ENCODE measurements at places on chromosomes 11 and 22.

- no peak for DNase-seq
These were observed 3.7 kb downstream of the LRRC32 start for GRCh38 chr11:76666830-76667229.

DNA sequence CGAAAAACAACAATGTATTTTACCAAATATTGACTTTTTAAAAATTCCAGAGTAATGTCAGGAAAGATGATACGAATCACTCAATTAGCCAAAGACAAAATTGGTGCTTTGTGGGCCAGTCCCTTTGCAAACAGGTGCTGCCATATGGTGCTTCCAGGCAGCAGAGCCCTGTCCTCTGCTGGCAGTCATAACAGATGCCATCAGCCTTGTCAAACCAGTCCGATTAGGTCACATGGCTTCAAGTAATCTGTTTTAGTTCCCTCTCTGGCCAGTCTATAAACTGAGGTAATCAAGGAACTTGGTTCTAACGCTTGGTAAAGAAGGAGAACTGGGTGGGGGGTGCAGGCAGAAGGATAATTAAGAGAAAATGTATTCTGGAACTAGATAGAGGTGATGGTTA, 49.1 kb upstream of the CAPRIN1 start:
- no peak for DNase-seq

GRCh38 chr11:19766206-19766605, 53.6 kb downstream of the NAV2 start:
- peak; percentile 15 for DNase-seq

- DNase-seq: no peak
These were observed 18.9 kb upstream of the DDX10 start for GRCh38 chr11:108645970-108646369.

DNA sequence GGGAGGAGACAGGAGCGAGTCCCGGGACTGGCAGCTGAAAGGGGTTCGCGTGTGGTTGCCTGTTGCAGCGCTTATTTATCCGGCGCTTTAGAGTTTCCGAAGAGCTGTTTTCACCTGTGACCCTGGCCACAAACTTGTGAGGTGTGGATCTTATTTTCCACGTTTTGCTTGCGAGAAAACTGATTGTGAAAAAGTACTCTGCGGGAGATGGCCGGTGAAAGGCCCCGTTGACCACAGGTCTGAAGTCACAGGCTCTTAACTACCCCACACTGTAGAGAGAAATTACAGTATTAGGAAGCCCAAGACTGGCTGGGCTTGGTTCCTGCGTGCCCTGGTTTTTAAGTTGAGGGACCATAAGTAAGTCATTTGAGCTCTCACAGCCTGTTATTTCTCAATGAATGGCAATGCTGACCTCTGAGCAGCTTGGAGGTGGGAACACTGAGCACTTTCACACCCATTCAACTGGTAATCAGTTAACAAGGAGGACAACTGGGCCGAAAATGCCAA, 379 bp upstream of the RAB38 start:
- peak; percentile 28 for DNase-seq

GRCh38 chr11:122248939-122249338, 132.9 kb upstream of the BLID start:
- no peak for DNase-seq

GRCh38 chr11:17747131-17747955, 12.8 kb downstream of the KCNC1 start:
- no peak for DNase-seq

- no peak for DNase-seq
These were observed 1.1 kb downstream of the CHRM1 start for GRCh38 chr11:62919898-62920640.

DNA sequence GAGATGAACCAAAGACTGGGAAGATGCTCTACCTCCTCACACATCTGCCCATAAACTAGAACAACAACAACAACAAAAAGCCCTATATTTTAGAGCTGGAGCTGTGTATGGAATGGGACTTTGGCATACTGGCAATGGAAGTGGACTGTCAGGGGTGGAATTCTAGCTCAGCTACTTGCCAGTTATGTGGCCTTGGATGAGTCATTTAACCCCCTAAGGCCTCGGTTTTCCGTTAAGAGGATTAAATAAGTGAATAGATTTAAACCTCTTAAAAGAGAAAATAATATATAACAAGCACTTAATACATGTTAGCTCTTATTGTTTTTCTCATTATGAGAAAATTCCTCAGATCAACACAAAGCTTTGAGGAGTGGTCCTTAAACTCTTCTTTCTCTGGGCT, 195.0 kb downstream of the KIF18A start:
- DNase-seq: no peak

- no peak for DNase-seq
These were observed 16.0 kb downstream of the MRE11 start for GRCh38 chr11:94477624-94478023.

GRCh38 chr11:58227956-58228615, 632 bp downstream of the OR10Q1 start:
- no peak for DNase-seq

DNA sequence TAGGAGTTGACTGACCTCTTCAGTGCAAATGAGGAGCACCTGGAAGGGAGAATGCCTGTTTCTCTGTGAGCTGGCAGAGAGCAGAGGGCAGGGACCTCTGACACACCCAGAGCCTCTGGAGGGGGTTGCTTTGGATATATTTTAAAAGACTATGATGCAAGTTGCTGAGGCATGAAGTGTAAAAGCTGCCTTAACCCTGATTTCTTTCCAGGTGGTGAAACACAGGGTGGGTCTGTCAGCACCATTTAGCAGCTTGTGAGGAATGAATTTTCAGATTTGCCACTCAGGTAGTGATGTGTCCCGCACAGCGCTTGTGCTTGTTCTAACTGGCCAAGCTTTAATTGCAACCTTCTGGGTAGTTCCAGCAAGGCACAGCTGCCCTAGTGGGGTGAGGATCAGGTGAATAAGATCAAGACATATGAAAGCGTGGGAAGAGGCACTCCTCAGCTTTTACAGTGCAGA, 90.2 kb downstream of the SWAP70 start:
- DNase-seq: peak; percentile 39

DNA sequence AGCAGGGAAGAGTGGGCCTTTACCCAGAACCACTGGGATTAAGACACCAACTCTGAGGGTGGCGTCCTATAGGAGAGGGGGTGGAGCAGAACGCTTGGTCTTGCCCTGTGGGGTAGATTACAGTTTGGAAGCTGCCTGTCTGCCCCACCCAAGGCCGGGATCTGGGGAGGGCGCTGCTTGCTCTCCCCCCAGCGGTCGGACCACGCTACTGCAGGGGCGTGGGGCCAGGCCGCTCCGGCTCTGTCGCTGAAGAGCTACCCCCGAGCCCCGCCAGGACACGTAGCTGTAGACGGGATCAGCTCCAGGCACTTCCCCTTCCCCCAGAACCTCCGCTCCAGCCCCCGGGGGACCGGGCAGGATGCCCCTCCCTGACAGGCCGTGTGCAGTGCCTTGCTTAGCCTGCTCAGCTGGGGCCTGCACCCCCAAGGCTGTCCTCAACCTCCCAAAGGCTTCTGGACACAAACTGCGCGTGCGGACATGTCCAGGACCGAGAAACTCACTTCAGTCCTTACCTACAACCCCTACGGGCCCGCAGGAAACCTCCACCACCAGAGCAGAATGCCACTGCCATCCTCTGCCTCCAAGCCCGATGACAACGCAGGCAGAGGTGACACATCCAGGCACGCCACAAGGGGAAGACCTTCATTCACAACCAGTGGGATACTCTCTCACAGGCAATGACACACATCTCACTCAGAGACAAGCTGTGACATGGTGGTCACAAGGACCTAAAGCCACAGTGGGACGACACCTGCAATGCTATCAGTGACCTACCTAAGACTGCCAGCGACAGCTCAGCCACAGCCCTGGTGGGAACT, 3.6 kb downstream of the AHNAK start:
- peak; percentile 92 for DNase-seq

DNA sequence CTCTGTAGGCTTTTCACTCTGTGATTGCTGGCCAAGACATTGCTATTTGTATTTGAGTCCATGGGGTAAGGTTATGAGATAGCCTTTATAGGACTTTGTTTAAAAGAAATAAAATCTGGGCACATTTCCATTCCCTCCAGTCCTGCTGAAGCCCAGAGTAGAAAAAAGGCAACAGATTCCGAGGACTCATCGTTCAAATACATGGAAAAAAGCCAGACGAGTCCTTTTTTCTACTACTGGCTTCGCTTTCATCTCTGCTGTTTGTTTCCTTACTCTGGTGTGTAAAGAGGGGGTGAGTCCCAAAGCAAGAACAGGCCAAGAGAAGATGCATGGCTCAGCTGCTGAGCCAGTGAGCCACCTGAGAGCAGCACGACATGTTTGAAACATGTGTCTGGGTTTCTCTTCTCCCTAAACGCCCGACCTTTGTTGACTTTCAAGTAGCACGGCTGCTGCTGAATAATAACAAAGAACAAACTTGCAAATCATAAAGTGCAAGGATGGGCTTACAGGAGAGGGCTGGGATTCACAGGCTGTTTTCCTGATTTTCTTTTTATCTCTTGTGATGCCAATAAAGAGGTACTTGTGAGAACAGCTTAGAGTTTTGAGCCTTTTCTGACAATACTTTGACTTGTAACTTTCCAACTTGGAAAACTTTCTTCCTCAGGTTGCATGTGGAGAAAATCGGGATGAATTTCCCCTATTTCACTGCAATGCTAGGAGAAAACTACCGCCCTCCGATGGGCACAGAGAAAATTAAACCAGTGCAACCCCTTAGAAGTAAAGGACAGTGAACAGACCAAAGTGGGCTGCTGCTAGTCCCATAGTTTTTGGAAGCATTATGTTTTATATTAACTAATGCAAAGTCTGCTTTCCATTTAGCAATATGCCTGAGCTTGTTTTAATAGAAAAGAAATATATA, 195.2 kb upstream of the RAG2 start:
- DNase-seq: no peak

GRCh38 chr11:2760196-2760871, 60.5 kb upstream of the KCNQ1OT1 start:
- no peak for DNase-seq

- no peak for DNase-seq
These were observed 5.4 kb downstream of the KREMEN1 start for GRCh38 chr22:29078036-29078868.

DNA sequence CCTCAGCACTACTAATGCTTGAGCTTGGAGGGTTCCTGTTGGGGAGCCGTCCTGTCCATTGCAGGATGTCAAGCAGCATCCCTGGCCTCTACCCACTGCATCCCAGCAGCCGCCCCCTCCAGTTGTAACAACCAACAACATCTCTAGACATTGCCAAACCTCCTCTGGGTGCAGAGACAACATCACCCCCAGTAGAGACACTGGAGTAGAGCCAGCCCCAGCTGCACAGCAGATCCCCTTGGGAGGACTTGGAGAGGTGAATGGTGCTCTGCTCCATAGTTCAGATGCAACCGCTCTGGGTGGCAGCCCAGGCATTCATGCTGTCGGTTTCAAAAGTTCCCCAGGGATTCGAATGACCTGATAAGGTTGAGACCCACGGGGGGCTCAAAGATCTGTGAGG, 259.0 kb downstream of the MN1 start:
- no peak for DNase-seq

DNA sequence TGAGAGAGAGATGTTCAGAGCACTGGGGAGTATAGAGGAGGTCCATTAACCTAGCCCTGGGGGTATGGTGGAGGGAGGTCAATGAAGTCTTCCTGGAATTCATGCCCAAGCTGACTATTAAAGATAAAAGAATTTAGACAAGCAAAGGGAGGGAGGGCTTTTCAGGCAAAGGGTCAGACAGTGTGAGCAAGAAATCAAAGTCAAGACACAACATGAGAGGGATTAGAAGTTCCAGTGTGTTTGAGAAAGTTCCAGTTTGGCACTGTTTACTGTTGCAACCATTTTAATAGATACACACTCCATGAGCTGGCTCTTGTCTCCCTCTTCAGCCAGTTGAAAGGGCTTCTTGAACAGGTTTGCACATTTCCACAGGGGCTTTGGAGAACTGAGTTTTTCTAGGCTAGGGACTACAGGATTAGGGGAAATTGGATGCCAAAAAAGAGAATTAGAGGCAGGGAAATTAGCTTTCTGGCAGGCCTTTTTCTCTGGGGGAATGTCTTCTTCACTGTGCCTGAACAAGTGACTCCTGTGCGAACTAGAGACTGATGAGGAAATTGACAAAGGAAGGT, 14.7 kb upstream of the NNMT start:
- no peak for DNase-seq

DNA sequence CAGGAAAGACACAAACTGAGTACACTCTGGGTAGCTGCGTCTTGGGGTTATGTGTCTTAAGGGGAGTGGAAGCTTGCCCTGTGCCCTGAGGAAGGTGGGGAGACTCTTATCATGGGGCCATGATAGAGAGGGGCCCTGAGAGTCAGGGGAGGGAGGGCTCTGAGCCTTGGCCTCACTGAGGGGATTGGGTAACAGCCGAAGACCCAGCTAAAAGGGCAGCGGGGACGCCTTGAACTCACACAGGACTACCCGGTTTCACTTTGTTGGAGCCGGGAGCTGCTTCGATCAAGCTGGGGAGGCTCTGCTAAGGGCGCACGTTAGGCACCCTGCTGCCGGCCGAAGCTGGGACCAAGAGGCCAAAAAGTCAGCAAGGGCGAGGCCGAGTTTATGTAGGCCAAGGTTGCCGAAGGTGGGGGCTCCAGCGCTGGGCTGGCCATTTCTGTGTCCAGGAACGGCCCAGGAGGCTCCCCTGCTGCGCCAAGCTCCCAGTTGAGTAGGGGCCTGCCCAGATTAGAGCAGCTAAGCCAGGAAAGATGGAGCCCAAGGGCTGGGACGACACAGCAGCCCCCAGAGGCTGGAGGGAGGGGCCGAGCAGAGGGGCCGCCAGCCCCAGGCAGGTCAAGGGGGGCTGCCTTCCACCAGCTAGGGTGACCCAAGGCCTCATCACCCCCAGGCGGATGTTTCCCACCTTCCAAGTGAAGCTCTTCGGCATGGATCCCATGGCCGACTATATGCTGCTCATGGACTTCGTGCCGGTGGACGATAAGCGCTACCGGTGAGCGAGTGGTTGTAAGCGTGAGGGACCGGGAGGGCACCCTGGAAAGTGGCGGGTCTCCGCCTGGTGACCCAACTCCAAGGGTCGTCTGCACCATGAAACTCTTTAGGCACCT, 2.2 kb downstream of the TBX1 start:
- no peak for DNase-seq

DNA sequence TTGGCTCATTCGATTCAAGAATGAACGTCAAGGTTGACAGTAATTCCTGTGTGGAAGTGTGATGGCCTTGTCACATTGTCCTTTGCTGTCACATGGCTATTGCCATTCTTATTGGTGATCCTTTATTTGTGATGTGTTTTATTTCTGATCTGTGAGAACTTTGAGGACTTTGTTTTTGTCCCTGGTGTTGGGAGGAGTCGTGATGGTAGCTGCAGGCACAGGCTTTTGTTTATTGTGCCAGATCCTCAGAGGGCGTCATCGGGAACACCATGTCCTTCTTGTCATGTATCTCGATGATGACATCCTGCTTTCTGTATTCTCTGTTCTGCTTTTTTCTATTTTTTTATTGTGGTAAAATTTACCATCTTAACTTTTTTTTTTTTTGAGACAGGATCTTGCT, 5.6 kb downstream of the PICK1 start:
- DNase-seq: peak; percentile 33

All from fibroblast of gingiva (primary cell).